ENCODE measurements at places on chromosomes 3 and 15.
A peak's percentile ranks its signal among the peaks of the same experiment; 100 is the strongest.

DNA sequence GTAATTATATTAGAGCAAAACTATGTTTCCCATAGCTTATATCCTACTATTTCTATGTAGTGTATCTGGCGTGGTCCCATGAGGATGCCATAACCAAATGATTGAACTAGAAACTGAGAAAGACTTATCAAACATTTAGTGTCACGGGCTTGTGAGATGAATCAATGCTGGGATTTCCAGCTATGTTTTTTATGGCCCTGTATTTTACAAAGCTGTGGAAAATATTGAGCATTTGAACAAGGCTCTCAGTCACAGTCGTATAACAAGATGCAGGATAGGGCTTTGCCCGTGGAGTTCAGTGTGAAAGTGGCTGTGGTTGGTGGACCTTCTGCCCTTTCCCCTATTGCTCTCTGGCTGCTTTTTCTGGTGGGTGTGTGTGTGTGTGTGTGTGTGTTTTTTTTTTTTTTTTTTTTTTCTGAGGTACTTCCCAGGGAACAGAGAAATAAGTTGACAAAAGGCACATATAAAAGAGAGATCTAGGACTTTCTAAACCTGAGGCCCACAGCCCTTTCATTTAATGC, 60.7 kb downstream of the CACNA1D start:
- no peak for DNase-seq

- DNase-seq, result no peak
Measured at GRCh38 chr3:161148832-161149475, 43.8 kb upstream of the B3GALNT1 start.

GRCh38 chr3:111051354-111051753, 20.3 kb upstream of the NECTIN3 start:
- DNase-seq, result no peak

DNA sequence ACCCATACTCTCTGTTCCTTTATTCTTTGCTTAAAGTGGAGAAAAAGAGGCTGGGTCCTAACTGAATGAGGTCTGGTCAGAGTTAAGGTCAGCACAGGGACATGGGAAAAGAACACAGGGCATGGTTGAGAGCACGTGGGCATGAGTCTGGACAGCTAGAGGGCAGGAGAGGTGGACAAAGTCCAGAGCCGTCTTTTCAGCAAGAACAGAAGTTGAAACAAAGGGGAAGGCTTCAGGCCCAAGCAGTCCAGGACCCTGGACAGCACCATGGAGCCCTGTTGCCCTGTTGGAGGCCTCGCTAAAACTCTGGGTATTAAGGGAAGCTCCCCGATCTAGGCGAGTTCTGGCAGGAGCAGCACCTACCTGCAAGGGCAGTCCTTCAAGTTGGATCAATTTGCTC, 50.7 kb downstream of the XYLB start:
- no peak for DNase-seq

- DNase-seq, result no peak
Measured at GRCh38 chr3:112464264-112464663, 35.0 kb downstream of the BTLA start.

DNA sequence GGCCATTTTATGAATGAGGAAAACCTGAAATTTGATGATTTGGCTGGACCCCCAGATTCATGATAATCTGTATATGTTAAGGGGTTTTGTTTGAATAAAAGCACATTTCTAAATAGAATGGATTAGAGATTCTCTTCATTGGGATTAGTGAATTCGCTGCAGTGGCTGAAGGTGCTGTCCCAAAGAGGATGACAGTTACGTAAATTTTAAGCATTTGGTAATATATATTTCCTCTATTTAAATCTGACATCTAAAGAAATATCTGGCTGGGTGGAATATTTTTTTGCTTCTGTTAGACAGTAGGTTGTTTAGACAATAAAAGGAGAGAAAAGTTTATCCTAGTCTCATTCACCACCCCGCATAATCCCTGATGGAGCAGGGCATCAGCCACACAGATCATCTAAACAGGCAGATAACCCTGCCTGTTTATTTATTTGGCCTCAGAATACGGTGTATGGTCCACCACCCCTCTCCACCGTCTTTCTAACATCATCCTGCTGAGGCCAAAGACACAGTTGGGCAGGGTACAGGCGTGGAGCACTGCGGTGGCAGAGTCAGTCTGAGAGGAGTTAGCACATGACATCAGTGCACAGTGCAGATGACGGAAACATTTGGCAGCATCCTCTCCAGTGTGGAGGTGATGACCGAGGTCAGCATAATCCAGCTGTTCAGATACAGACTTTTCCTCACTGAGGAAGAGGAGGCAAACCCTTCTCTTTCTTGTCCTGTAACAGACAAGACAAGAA, 20.4 kb upstream of the NFKBIZ start:
- DNase-seq, result peak; percentile 15

DNA sequence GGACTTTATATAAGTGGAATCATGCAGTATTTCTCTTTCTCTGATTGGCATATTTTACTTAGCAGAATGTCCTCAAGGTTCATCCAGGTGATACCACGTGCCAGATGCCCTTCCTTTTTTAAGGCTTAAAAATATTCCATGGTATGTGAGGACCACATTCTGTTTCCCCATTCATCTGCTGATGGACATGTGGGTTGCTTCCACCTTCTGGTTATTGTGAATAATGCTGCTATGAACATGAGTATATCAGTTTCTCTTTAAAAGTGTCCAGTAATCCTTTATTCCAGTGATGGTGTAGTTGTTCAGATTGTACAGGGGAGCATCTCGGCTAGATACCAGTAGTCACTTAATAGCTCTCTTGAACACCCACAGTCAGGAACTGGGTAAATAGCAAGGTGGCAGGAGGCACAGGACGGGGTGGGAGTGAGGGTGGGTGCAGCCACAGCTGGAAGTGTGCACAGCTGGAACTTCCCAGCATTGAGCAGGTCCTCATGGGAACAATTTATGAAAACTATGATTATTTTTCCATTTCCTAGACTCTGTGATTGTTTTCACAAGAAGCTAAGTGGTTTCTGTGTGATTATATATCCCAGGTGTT, 50.3 kb upstream of the ATG7 start:
- DNase-seq, result no peak

DNA sequence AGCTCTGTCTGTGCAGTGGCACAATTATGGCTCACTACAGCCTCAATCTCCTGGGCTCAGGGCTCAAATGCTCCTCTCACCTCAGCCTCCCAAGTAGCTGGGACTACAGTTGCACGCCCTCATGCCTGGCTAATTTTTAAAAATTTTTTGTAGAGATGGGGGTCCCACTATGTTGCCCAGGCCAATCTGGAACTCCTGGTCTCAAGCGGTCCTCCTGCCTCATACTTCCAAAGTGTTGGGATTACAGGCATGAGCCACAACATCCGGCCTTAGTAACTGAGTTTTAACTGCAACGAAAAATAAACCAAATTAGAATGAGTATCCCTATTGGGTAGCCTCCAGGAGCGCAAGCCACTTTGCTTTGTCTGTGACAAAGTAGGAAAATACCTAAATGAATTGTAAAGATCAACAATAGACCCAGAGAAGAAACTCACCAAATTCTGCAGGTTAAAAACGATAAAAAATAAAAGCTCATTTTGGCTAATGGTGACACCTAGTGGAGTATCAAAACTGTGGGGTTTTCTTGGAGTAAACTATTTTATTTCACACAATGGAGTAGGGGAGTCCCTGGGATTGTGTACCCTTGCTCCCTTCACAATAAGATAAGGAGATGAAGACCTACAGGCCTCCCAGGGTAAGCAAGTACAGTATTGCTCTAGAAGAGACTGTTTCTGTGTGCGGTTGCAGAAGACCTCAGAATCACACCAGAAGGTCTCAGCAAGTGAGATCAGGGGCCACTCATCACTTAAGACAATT, 21.0 kb upstream of the CA12 start:
- no peak for DNase-seq

- DNase-seq, result no peak
Measured at GRCh38 chr3:15171096-15171495, 35.0 kb upstream of the CAPN7 start.

All from CD8-positive, alpha-beta T cell (primary cell).